ENCODE measurements at places on chromosomes 4 and X.

DNA sequence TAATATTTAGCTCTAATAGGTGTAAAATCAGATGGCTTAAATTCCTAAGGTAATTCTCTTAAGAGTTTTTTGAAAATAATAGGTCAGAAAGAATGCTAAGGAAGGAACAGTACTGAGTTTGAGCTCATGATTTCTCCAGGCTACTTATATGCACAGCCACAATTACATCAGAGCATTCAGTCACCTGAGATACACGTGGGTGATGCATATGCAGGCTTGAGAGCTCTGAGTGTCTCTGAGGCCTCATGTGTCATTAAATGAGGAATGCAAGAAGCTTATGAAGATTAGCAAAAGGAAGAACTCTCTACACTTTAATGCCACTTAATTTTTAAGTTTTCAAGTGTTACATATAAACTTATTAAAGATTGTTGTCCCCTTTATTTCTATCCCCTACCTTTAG is 124.0 kb upstream of the STIM2 start:
- DNase-seq, result no peak

GRCh38 chr4:48491514-48492176 is 1.6 kb downstream of the ZAR1 start:
- no peak for DNase-seq

DNA sequence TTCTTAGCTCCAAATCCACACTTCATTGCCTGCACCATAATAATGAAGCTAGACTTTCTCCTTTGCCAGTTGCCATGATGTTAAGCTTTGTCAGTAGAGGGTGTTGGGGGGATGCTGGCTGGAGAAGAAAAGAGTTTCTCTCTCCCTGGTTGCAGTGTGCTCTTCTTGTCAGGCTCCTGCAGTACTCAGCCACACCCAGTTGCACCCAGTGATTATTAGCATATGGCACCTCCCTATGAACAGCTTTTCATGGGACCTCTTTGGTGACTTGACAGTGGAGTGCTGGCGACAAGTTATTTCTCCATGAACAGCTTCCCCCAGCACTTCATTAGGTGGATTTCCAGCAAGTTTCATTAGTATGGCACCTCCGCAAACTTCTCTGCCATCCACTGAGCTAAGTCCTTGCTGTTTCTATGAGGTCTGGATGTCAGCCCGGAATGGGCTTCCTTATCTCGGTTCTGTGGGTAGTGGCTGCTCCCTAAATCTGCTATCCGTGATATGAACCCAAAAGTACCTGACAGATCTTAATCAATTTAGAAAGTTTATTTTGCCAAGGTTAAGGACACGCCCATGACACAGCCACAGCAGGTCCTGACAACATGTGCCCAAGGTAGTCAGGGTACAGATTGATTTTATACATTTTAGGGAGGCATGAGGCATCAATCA is 18.8 kb upstream of the OTUD4 start:
- DNase-seq, result no peak

- no peak for DNase-seq
These were observed 64.5 kb downstream of the IQCM start for GRCh38 chr4:149751174-149751573.
